ENCODE measurements at places on chromosomes 3 and 15. TPM values are rescaled to one million over a fixed set of nuclear protein-coding genes. Genes with fewer than 3 reads are reported as not detected.

NLGN1 gene
- 11.7 TPM for total RNA-seq

SAMMSON gene
- not detected for total RNA-seq

RYR3 gene
- not detected for total RNA-seq

CLDN16 gene
- total RNA-seq: under 0.01 TPM

DUOXA2 gene
- total RNA-seq: not detected

TMC3 gene
- total RNA-seq: not detected

MST1 gene
- 2.7 TPM for total RNA-seq

GOLGA8S gene
- total RNA-seq: 0.15 TPM

EIF4E3 gene
- total RNA-seq: 0.46 TPM

IL1RAP gene
- total RNA-seq: 9.7 TPM

PAK6 gene
- total RNA-seq: not detected

OR5K2 gene
- not detected for total RNA-seq

C3orf70 gene
- total RNA-seq: 0.15 TPM

HDAC11 gene
- 10.6 TPM for total RNA-seq

GTF2A2 gene
- 28.9 TPM for total RNA-seq

ARPP21 gene
- total RNA-seq: not detected

SLC12A1 gene
- not detected for total RNA-seq

TRPM1 gene
- under 0.01 TPM for total RNA-seq

SQOR gene
- total RNA-seq: 19.2 TPM

NOX5 gene
- not detected for total RNA-seq

UCN2 gene
- total RNA-seq: not detected

PSTPIP1 gene
- not detected for total RNA-seq

KNG1 gene
- not detected for total RNA-seq

IGSF11 gene
- not detected for total RNA-seq

MEX3B gene
- total RNA-seq: 5.8 TPM

ALPK3 gene
- 9.1 TPM for total RNA-seq

CYP19A1 gene
- total RNA-seq: not detected

NRROS gene
- total RNA-seq: 3.2 TPM

C3orf49 gene
- not detected for total RNA-seq

IQCF5 gene
- not detected for total RNA-seq

ANKRD63 gene
- total RNA-seq: not detected

ZPLD1 gene
- not detected for total RNA-seq

RCCD1 gene
- total RNA-seq: 12.5 TPM

CD276 gene
- 61.4 TPM for total RNA-seq

MYD88 gene
- 17.2 TPM for total RNA-seq

SCN5A gene
- 5.2 TPM for total RNA-seq

ACTC1 gene
- total RNA-seq: not detected

PRKCI gene
- total RNA-seq: 31.8 TPM

ARF4 gene
- total RNA-seq: 162 TPM

EFCAB12 gene
- total RNA-seq: not detected

GP9 gene
- total RNA-seq: 0.32 TPM

DCLK3 gene
- total RNA-seq: not detected

MLF1 gene
- total RNA-seq: 7.9 TPM
